ENCODE measurements at places on chromosomes 5 and 9.
A peak's percentile ranks its signal among the peaks of the same experiment; 100 is the strongest.

DNA sequence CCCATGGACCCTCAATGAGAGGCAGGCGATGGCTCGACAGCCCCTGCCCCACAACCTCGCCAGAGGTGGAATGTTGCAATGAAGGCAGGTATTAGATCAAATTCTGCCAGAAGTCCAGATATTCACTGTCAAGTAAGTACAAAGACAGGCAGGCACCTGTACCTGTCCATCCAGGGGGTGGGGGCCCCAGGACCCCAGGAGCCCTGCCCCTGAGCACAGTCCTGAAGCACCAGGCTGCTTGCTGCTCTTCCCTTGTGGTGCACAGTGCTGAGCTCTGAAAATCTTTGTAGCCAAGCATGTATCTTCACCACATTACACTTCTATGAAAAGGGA, 26.2 kb upstream of the HMCN2 start:
- DNase-seq = no peak

- DNase-seq = no peak
Observed at GRCh38 chr9:81819155-81819554, 109.1 kb upstream of the SPATA31D4 start.

- no peak for DNase-seq
Observed at GRCh38 chr9:31146485-31147166, 1237.8 kb upstream of the ACO1 start.

GRCh38 chr5:2038321-2039179, 155.8 kb upstream of the IRX4 start:
- peak; percentile 74 for DNase-seq

DNA sequence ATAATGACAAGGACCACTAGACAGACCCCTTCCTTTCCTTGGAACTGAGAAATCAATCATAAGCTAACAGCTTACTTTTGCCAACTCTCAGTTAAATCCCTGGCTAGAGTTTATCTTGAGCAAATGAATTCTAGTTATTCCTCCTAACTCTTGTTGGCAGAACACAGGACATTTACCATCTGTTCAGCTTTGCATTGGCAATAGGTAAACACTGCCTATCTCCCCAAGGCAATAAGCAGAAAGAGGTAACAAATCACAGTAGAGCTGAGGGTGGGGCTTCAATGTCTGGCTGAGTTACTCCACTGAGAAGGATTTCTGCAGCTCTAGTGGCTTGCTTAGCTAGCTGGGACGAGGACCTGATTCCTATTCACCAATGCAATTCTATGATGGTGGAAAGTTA, 503.3 kb upstream of the GRIA1 start:
- peak; percentile 13 for DNase-seq

DNA sequence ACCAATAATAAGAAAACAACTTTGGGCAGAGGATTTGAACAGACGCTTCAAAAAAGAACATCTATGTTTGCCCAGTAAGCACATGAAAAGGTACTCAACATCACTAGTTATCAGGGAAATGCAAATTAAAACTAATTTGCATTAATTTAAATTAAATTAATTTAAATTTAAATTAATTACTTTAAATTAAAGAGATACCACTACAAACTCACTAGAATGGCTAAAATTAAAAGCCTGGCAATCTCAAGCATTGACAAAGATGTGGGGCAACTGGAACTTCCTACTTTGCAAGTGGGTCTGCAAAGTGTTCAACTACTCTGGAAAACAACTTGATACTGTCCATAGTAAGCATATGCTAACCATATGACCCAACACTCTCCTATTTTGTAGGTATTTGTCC, 32.1 kb upstream of the ELL2 start:
- no peak for DNase-seq
